ENCODE measurements at places on chromosomes 2 and 18.

GRCh38 chr2:206378835-206379234 is 64.5 kb upstream of the ADAM23 start:
- no peak overlapping the region for H3K27ac ChIP-seq
- H3K36me3 ChIP-seq = no peaks in the 10 kb centered on the region
- DNase-seq = no peak

DNA sequence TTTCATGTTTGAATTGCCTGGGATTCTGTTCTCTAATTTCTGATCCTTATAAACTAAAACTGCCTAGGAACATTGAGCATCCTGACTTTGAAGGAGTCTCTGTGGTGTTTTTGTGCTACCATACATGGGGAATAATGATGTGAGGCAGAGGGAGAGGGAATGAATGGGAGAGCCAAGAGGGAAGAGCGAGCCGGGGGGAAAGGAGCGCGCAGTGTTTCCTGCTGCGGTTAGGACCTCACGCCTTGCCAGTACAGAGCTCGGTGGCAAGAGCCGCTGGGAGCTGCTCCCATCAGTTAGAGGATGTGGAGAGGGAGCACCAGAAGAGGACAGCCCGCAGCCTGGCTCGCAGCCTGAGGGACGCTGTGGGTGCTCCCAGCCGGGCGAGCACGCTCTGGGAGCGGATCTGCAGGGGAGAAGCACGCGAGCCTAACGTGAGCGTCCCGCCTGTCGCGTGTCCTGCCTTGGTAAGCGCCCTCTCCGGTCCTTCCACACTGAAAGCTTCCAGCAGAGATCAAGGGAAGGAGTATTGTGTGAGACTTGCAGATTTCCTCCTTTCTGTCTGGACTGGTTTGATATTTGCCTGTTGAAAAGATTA is 114.7 kb downstream of the FAM210A start:
- H3K4me1 ChIP-seq = peaks cover 64% of the 10 kb centered on the region
- peaks cover 16% of the 10 kb centered on the region for H3K27me3 ChIP-seq
- no peak for DNase-seq
- peak overlapping the region; percentile 37 for H3K27ac ChIP-seq
- H3K4me3 ChIP-seq = peak overlapping the region; percentile 22

DNA sequence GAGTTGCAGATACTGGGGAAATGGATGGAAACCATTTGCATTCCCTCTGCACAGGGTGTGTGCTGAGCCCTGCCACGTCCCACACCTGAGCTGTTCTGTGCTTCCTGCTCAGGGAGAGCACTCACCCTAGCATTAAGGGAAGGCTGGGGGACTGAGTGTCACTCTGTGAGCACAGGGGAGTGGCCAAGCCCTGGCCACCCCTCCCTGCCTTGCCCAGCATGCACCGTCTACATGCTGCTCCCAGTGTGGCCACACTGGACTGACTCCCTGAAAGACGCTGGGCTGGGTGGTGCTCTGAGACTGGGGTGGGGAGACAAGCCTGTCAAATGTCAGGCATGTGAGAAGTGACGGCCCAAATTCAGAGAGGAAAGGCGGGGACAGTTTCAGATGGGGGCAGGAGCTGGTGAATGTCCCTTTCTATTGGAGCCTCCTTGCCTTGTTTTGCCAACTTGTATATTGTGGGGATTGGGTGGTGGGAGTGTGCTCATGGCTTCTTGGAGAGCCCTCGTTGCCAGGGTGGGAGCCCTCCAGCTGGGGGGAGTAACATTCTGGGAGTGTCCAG is 298.4 kb upstream of the HS6ST1 start:
- H3K4me3 ChIP-seq = no peak overlapping the region
- no peaks in the 10 kb centered on the region for H3K27me3 ChIP-seq
- H3K36me3 ChIP-seq = no peaks in the 10 kb centered on the region
- no peak for DNase-seq
- no peak overlapping the region for H3K27ac ChIP-seq

- H3K36me3 ChIP-seq = peaks cover 19% of the 10 kb centered on the region
- H3K4me3 ChIP-seq = no peak overlapping the region
- no peak for DNase-seq
- H3K27ac ChIP-seq = no peak overlapping the region
- no peaks in the 10 kb centered on the region for H3K27me3 ChIP-seq
- peaks cover 3% of the 10 kb centered on the region for H3K4me1 ChIP-seq
Observed at GRCh38 chr18:70024093-70024492, 76.4 kb upstream of the CD226 start.

DNA sequence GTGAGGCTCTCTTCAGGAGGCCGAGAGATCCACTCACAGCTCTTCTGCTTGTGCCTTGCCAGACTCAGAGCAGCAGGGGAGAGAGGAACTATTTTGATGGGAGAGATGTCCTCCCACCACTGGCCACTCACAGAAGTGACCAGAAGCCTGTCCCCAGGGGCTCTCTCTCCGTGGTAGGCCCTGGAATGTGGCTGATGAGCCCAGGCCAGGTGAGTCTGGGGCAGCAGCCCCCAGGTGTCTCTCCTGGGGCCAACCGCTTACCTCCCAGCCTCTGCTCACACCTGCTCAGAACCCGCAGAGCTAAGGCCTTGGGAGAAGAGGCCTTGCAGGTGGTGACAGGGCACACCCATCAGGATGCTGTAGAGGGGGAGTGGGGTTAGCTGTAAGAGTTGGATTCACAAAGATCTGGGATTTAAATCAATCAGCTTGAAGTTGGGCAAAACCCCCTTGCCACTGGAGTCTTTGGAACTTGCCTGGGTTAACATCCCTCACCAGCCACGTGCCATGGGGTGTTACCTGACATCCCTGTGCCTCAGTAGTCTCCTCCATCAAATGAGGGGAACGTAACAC is 29.1 kb upstream of the ASB18 start:
- H3K4me3 ChIP-seq = no peak overlapping the region
- no peaks in the 10 kb centered on the region for H3K27me3 ChIP-seq
- no peak overlapping the region for H3K27ac ChIP-seq
- no peaks in the 10 kb centered on the region for H3K36me3 ChIP-seq

DNA sequence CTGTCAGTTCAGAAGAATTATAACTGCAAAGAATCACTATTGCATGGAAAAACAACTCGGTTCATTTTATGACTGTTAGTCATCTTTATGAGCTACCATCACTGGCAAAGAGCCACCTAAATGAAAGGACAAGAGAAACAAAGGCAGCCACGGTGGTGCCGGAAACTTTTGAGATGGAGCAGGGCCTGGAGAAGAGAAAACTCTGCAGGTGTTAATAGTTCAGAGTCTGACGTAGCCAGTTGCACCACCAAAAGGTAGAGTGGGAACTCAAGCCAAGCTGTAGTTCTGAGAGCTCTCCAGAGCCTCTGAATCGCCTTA is 110.9 kb downstream of the FTCDNL1 start:
- peaks cover 3% of the 10 kb centered on the region for H3K4me1 ChIP-seq
- H3K27me3 ChIP-seq = no peaks in the 10 kb centered on the region
- H3K4me3 ChIP-seq = no peak overlapping the region
- H3K27ac ChIP-seq = no peak overlapping the region
